ENCODE measurements at places on chromosomes 1 and 21.

- DNase-seq: no peak
- no peak overlapping the region for H3K27ac ChIP-seq
- no peaks in the 10 kb centered on the region for H3K27me3 ChIP-seq
- no peak overlapping the region for H3K4me3 ChIP-seq
- H3K4me1 ChIP-seq: peaks cover 23% of the 10 kb centered on the region
- H3K36me3 ChIP-seq: peaks cover 37% of the 10 kb centered on the region
Observed at GRCh38 chr1:112672009-112672408, 2.5 kb upstream of the MOV10 start.

GRCh38 chr1:202245391-202245790 lies 51.8 kb downstream of the LGR6 start:
- no peaks in the 10 kb centered on the region for H3K4me1 ChIP-seq
- H3K4me3 ChIP-seq: no peak overlapping the region
- no peak for DNase-seq
- no peaks in the 10 kb centered on the region for H3K27me3 ChIP-seq
- H3K27ac ChIP-seq: no peak overlapping the region
- H3K36me3 ChIP-seq: no peaks in the 10 kb centered on the region

DNA sequence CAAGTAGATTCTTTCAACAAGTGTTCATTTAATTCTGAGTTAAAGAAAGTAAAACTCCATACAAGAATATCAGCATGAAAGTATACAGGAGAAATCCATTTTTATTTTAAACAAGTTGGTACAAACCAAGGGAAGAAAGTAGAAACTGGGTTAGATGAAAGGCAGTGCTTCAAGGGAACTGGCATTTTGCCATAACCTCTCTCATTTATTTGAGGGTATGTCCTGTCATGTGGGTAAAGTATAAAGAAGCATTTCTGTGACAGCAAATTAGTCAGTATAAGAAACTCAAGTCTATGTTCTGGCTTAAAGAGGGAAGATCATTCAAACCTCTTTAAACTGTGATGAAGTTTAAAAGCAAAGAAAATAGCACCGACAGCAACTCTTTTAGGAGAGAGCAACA lies 32.0 kb downstream of the OLFM3 start:
- H3K27ac ChIP-seq: no peak overlapping the region
- H3K27me3 ChIP-seq: no peaks in the 10 kb centered on the region
- H3K4me3 ChIP-seq: no peak overlapping the region
- no peak for DNase-seq

DNA sequence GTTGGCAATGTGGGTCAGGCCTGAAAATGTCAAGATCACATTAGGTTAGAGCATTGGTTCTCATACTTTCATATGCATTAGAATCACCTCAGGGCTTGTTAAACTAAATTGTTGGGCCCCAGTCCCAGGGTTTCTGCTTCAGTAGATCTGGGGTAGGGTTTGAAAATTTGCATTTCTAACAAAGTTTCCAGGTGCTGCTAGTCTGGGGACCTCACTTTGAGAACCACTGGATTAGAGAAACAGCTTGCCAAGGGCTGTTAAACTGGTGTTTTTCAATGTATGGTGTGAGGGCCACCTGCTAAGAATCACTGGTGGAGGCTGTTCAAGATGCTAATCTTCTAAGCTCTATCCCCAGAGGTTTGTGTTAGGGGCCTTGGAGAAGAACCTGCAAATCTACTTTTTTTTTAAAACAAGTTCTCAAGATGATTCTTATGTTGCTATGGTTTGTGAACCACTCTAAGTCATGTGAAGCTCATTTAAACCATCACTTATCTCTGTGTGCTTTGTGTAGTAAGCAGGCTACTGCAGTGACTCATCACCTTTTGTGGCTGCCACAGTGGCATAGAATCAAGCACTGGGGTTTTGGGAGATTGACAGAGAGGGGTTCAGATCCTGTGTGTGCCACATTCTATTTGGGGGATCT lies 152.2 kb downstream of the S1PR1 start:
- H3K4me3 ChIP-seq: no peak overlapping the region
- H3K36me3 ChIP-seq: no peaks in the 10 kb centered on the region

- peaks cover 61% of the 10 kb centered on the region for H3K4me1 ChIP-seq
- DNase-seq: peak; percentile 46
- H3K27ac ChIP-seq: peak overlapping the region; percentile 93
- no peaks in the 10 kb centered on the region for H3K36me3 ChIP-seq
Observed at GRCh38 chr1:155003227-155003765, 694 bp downstream of the ZBTB7B start.

GRCh38 chr21:31042080-31042464 lies 3.8 kb upstream of the KRTAP19-8 start:
- H3K27ac ChIP-seq: no peak overlapping the region
- no peaks in the 10 kb centered on the region for H3K27me3 ChIP-seq
- DNase-seq: no peak
- H3K36me3 ChIP-seq: no peaks in the 10 kb centered on the region
- H3K4me1 ChIP-seq: no peaks in the 10 kb centered on the region

GRCh38 chr1:3462356-3463012 lies 8.0 kb downstream of the ARHGEF16 start:
- no peak for DNase-seq
- H3K27ac ChIP-seq: no peak overlapping the region
- H3K4me3 ChIP-seq: no peak overlapping the region
- H3K27me3 ChIP-seq: no peaks in the 10 kb centered on the region

DNA sequence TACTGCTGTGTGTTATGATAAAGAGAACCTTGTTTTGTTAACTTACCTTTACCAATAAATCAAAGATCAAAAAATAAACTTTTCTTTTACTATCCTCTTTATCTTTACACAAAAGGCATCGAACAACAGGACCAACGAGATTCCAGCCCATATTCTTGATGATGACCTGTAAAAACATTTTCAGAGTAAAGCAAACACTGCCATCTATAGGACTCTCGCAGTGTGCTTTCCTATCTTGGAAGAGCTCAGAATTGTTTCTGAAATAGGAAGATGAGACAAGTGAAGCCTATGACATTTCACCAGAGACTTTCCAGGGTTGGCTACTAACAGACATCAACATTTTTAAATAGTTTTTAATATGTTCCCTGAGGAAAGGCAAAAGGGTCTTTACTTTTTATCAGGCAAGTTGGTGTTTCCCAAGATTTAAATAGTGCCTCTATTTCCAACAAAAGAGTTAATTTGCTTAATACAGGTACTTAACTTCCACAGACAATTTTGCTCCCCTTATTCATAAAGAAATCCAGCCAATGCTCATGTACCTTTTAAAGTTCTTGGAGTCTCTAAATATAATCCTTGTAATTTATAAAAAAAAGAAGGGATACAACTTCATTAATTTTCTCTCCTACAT lies 7.3 kb downstream of the GLMN start:
- H3K4me1 ChIP-seq: no peaks in the 10 kb centered on the region
- peaks cover 57% of the 10 kb centered on the region for H3K36me3 ChIP-seq
- H3K27me3 ChIP-seq: no peaks in the 10 kb centered on the region
- H3K4me3 ChIP-seq: no peak overlapping the region
- no peak overlapping the region for H3K27ac ChIP-seq
